Thoracic aorta (tissue), 2 donors: ENCODE measurements at places on chromosomes 6 and 20. TPM values are rescaled to one million over a fixed set of nuclear protein-coding genes. Genes with fewer than 3 reads are reported as not detected.

CNPY3 gene
- total RNA-seq = 33.7 TPM

TTLL9 gene
- not detected for total RNA-seq

GRCh38 chr6:35776364-35777215 is at the start of gene CLPSL2:
Gene CLPSL2, plus strand, starts transcription at chr6:35776598. Its CDS starts 21 bp downstream, at chr6:35776619.
- no peak for DNase-seq

GRCh38 chr6:166023273-166023989 is 144.2 kb downstream of the TBXT start:
- DNase-seq = no peak
